ENCODE measurements at places on chromosomes 1 and 21.

DNA sequence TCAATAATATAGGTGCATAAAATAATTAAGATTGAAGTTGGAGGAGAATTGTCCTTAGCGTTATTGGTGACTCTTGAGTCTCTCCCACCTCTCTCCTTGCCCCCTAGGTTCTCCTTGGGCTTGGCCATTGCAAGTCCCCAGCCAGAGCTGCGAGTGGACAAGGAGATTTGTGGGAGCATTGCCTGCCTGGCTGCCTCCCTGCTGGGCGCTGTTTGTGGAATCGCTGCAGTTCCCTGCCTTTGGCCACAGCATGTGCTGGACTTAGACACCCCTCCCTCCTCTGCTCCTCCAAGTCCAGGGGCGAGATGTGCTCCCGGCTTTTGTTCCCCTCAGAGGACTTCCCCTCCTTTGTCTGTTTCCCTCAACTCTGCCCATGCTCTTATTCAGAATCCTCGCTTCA lies 21.9 kb upstream of the HUNK start:
- DNase-seq, result no peak

- DNase-seq, result no peak
Observed at GRCh38 chr1:158654086-158654485, 32.4 kb downstream of the SPTA1 start.

- no peak for DNase-seq
Observed at GRCh38 chr1:154831462-154831861, 38.6 kb downstream of the KCNN3 start.

- peak; percentile 16 for DNase-seq
Observed at GRCh38 chr1:24189528-24189927, 2.4 kb upstream of the IFNLR1 start.

DNA sequence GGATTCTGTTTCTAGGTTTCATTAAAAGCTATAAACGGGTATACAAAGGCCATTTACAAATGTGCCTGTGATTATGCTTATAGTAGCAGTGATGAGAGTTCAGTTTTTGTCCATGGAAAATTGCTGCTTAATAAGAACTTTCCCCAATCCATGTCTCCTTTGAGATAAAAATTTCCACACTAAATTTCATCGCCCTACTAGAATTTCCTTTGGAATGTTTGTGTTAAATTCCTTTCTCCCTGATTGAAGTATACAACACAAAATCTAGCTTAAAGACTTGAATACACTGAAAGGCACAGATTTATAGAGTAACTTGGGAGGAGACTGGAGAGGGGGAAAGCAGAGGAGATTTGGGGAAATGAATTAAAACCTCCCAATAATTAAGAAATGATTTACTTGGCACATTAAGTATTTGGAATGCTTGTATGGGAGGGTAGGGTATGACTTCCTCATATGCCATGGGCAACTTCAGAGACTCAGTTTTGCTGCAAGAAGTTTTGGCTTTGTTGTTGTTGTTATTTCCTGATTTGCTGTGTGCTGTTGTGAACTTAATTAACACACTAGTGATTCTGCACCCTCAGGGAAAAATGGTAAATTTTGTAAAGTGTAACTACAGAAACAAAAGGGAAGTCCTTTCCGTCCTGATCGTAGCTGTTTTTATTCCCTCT lies 157.6 kb upstream of the LMO4 start:
- no peak for DNase-seq

DNA sequence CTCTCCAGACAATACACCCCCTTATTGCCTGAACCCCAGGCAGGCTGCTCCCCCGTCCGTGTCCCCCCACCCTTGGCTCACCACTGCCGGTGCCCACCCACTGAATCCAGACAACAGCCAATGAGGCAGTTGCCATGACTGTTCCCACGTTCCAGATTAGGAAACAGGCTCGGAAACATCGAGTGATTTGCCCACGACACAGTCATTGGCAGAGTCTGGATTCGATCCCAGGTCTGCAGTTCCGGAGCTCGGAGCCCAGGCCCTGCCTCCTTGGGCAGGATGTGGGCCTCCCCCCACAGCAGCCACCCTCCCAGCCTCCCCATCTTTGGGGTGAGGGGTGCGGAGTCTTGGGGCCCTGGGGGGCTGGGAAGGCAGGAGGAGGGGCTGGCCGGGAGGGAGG lies 20.3 kb upstream of the CLSTN1 start:
- no peak for DNase-seq

- DNase-seq, result no peak
Observed at GRCh38 chr1:169363046-169363730, 4.4 kb downstream of the NME7 start.

- DNase-seq, result no peak
Observed at GRCh38 chr1:175373786-175374623, 181.4 kb upstream of the KIAA0040 start.

- no peak for DNase-seq
Observed at GRCh38 chr1:182698971-182699370, 14.6 kb upstream of the RGS8 start.

- DNase-seq, result no peak
Observed at GRCh38 chr21:42285569-42286245, 29.5 kb downstream of the TFF3 start.

DNA sequence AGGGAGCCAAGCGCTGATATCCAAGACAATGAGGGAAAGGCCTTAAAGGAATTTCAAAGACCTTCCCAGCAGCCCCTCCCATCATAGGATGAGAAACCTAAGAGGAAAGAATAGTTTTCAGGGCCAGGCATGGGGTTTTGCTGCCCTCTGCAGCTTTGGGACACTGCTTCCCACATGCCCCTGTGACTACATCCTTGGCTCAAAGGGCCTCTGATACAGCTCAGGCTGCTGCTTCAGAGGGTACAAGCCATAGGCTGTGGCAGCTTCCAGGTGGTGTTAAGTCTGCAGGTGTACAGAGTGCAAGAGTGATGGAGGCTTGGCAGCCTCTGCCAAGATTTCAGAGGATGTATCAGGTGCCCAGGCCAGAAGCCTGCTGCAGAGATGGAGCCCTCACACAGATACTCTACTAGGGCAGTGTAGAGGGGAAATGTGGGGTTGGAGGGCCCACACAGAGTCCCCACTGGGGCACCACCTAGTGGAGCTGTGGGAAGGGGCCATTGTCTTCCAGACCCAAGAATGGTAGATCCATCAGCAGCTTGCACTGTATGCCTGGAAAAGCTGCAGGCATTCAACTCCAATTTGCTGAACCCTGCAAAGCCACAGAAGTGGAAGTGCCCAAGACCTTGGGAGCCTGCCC lies 125.8 kb downstream of the SLC45A1 start:
- no peak for DNase-seq

DNA sequence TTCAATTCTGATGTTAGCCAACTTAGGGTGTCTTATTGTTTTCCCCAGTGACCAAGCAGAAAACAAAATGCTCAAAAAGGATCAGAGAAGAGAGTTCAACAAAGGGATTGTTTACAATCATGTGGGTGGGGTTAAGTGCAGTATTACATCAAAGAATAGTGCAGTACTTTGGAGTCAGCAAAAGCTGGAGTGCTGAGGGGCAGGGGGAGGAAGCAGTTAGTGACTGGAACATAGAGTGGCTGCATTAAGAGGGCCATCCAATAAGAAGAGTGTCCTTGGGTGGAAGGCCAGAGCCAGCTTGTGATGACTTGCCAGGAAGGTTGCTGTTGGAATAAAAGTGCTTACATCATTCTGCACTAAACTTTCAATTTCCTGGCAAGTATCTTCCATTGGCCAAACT lies 175.5 kb downstream of the CYYR1 start:
- DNase-seq, result no peak

DNA sequence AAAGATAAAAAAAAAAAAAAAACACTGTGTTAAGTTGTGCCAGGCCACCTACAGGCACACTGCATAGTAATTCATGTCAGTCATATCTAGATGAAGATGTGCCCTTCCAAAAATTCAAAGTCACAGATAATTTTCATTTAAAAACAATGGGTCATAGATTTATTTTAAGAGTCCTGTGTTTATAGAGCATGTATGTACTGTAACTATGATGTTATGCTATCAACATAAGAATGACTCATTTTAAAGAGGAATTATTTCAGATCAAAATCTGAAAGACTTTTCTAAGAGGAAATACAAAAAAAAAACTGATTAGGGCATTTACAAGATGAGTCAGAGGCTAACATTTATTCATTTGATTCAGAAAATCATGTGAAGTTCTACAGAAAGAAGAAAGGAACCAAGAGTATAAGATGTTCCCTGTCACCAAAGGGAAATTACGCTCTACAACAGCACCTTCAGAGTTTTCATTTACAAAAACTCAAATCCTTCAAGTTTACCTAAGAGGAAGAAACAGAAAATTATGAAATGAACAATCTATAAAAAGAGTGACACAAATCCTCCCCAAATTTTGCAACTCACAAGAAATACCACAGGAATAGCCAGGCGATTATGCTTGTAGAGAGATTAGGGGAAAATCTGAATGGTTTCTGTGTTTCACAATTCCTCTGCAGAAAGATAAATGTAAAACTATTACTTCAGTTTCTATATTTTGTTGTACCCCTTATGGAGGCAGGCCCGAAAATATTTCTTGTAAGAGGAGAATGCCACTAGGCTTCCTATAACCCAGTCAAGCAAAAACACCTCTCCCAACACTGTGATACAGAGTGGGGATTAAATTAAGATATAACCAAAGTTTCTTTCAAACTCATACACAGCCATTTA lies 13.8 kb downstream of the TP53BP2 start:
- DNase-seq, result no peak

GRCh38 chr1:212973899-212974298 lies 23.6 kb downstream of the VASH2 start:
- no peak for DNase-seq

DNA sequence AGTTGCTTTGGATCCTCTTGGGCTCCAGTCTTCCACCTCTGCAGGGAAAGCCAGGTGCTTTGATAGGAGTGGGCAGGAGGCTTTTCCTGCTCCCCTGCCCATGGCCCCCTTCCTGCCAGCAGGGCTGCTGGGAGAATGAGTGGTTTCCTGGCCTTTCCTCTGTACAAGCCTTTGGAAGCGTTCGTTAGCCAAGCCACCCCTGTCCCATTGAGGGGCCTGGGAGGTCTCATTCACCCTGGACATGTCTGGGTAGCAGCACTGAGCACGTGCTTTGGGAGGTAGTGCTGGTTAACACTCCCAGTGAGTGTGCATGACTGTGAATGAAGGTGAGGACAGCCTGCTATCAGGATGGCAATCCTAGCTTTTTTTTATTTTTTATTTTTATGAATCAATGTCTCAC lies 118.5 kb upstream of the CACNA1E start:
- DNase-seq, result no peak

GRCh38 chr1:156899956-156900718 lies 6.6 kb downstream of the PEAR1 start:
- DNase-seq, result no peak

GRCh38 chr1:57485643-57486042 lies 61.8 kb upstream of the DAB1 start:
- DNase-seq, result no peak

- DNase-seq, result no peak
Observed at GRCh38 chr1:106876384-106876783, 180.1 kb upstream of the PRMT6 start.

DNA sequence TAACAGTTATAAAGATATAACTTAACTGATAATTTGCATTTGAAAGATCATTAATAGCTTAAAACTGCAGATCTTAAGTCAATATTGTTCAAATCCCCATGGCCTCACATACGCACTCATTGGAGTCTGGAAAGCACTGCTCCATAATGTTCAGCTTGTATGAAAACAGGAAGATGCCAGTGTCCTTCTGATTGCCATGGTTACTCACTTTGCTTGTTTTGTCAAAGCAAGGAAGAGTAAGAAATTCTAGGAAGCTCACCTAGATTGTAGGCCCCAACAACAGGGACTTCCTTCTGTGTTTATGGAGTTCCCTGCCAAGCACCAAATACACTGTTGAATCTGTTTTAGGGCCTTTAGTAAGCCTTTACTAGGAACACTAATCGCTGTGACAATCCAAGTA lies 10.9 kb downstream of the GAS5 start:
- no peak for DNase-seq

GRCh38 chr1:219159946-219160645 lies 13.6 kb upstream of the LYPLAL1 start:
- no peak for DNase-seq

GRCh38 chr1:217133958-217134856 lies 411.0 kb upstream of the ESRRG start:
- no peak for DNase-seq

DNA sequence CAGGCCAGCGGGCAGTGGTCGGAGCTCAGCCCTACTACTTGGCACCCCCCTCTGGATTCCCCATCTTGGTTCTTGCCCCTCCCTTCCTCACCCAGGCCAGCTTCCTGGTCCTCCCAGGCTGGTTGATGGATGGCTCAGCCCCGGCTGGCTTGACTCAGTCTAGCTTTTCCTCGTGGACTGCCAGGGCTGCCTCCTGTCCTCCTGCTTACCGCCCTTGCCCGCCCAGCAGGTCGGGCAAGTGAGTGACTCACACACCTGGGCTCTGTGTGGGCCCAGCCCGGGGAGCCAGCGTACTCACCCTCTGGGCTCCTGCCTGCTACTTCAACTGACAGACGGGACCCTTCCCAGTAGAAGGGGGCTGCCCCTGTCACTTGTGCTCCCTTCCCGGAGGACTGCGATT lies 19.5 kb upstream of the ARHGEF10L start:
- DNase-seq, result no peak

- DNase-seq, result peak; percentile 13
Observed at GRCh38 chr1:15885701-15886610, 38.4 kb downstream of the SPEN start.

- no peak for DNase-seq
Observed at GRCh38 chr21:31364253-31364945, 20.3 kb upstream of the TIAM1 start.

GRCh38 chr1:177442584-177442983 lies 271.8 kb downstream of the BRINP2 start:
- DNase-seq, result no peak

GRCh38 chr1:93758842-93759515 lies 77.3 kb upstream of the BCAR3 start:
- DNase-seq, result no peak

- no peak for DNase-seq
Observed at GRCh38 chr1:234690872-234691271, 80.9 kb upstream of the IRF2BP2 start.

DNA sequence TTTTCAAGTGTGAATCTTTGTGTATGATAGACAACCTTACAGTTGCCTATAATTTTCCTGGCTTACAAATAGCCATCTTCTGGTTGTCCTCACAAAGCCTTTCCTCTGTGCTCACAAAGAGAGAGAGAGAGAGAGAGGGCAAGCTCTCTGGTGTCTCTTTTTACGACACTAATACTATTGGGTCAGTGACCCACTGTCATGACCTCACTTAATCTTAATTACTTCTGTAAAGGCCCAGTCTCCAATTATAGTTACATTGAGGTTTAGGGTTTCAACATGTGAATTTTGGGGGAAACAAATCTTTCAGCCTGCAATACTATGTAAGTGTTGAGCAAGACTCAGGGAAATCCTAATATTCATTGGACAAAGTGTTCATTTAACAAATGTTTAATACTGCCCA lies 167.4 kb upstream of the COL11A1 start:
- no peak for DNase-seq

GRCh38 chr1:40435471-40435870 lies 14.8 kb upstream of the ZFP69B start:
- no peak for DNase-seq

- DNase-seq, result no peak
Observed at GRCh38 chr1:243921111-243921510, 71.1 kb upstream of the AKT3 start.
